AG10803 (cell line): ENCODE measurements at places on chromosomes 1 and 21.

GRCh38 chr1:228647523-228648444 is 87.5 kb upstream of the RHOU start:
- DNase-seq, result peak; percentile 42

DNA sequence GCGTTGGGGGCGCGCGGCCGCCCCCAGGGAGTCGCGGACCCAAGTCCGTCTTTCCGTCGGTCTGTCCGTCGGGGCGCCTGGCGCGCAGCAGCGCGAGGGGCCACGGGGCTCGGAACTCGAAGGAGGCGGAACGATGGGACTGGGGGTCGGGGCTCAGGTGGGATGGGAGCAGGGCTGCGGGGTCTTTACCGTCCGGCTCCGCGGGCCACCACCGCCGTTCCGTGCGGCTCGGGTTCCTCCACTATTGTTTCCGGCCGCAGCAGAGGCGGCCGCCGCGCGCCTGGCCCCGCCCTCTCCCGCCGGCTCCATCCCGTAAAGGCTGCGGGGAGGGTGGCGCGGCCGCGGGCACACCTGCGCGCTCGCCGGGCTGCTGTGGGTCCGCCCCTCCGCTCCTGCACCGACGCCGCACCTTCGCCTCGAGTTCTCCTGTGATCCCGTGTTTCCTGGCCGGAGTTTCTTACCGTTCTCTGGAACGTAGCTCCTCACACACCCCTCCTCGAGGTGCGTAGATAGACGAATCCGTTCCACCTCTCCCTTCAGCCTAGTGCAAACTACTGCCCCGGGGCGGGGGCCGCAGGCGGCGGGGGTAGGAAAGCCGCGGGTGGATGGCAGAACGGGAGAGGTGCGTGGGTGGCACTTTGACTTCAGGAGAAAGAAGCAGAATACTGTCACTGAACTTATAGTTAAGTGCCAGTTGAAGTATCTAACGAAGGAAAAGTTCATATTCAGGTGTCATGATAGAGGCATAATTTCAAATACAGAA is at the start of gene C21orf91:
Gene C21orf91 (minus strand): TSS at position 243 of the 763 bp plus-strand sequence. CDS start 1,038 bp downstream, outside the sequence.
- peak; percentile 90 for DNase-seq

DNA sequence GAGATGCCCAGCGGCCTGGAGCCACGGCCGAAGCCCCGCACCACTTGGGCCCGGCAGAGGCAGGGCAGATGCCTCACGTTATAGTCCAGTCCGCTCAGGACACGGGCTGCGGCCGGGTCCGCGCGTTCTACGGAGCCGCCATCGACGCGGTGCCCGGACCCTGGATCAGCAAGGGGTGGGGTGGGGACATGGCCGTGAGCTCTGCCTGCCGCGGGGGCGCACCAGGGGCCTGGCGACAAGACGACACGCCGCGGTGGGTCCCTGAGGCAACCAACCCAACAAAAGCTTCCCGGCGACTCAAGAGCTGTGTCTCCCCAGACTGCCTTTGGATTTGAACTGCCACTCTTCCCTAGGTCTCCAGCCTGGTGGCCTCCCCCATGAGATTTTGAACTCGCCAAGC is 211.4 kb upstream of the GREM2 start:
- no peak for DNase-seq

DNA sequence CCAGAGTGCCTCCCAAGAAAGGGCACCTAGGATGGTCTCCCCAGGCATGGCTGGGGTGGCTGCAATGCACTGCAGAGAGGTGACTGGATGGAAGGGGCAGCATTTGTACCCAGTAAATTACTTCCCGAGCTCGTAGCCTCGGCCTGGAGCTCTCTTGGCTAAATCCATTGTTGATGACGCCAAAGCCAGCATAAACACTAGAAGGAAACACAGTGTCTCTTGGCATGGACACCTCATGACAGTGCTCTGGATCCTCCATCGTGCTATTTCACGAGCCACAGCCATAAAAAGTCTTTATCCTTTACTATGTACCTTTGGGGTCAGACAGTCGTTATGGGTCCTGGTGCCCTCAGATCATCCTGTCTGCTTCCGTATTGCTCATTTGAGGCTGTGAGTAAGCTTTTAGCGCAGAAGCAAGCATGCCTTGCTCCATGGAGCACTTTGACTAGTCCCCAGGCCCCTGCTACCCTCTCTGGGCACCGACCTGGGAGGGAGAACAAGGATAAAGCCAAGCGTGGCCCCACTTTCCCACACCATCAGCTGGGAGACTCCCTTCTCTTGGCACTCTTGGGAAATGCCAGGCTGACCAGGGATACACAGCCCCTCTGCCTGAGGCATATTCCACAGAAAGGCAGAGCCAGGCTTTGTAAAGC is 10.3 kb upstream of the PRELP start:
- no peak for DNase-seq

DNA sequence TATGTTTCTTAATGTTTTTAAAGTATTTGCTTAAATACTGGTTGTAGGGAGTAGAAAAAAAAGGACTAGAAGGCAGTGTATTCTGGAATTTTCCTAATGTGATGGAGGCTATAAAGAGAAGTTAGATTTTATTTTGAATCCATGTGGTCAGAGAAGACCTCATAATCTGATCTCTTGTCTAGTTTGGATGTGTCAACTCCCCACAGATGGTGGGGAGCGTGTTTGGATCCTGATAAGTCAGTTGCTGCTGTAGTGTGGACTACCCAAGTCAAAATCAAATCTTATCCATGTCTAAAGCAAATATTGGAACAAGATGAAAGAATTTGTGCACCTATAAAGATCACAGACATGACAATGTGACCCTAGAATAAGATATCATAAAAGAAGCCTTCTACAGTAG is 918.0 kb downstream of the LTN1 start:
- no peak for DNase-seq

DNA sequence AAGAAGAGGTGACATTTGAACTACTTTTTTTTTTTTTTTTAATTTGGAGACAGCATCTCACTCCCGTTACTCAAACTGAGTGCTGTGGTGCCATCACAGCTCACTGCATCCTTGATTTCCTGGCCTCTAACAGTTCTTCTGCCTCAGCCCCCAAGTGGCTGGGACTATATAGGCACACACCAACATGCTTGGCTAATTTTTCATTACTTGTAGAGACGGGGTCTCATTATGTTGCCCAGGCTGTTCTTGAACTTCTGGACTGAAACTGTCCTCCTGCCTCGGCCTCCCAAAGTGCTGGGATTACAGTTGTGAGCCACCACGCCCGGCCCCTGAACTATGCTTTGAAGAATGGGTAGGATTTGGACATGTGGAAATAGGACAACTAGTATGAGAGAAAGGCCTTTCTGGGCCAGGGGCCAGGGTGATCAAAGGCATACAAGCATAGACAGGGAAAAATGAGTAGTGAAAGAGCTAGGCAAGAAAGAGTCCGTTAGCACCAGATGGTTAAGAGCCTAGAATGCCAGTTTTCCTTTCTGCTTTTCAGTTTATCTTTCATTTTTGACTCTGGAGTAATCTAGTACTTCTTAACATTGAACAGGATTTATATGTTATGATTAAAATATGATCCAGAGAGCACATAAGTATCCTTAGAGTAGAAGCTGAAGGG is 6.3 kb downstream of the RABGAP1L start:
- peak; percentile 76 for DNase-seq

GRCh38 chr1:33111965-33112364 is 31.0 kb downstream of the AZIN2 start:
- DNase-seq, result peak; percentile 36
